Cortex of kidney (tissue), 1 donor: ENCODE measurements at places on chromosomes 3 and 15.

- no peak for DNase-seq
Measured at GRCh38 chr3:32078864-32079263, 27.6 kb upstream of the GPD1L start.

- no peak for DNase-seq
Measured at GRCh38 chr3:43185274-43185982, 79.5 kb upstream of the POMGNT2 start.

DNA sequence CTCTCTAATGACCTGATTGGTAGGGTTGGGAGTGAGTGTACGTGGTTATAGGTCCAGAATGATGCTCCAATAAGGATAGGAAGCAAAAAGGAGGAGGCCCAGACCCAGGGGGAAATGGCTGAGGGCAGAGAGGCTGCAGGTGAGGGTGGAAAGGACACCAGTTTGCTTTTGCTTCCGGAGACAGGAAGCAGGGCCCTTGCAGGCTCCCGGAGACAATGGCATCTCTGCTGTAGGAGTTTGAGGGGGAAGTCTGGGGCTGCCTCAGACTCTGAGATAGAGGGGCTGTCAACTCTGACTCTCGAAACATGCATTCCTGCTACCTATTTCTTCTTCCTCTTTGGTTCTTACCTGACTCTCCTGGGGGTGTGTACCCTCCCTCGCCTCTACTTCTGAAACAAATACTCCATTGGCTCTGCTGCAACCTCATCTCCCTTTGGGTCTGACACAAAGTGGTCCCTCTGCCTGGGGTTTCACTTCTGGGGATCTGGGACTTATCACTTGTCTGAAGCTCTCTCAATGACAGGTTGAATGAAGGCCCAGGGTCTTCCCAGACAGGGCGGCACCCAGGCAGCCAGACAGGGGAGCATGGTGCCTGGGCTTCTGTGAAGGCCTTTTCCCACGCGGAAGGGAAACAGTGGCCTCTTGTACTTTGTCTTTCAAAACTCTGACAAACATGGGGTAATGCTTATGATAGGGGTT is 61.5 kb downstream of the CHRD start:
- DNase-seq = no peak

- DNase-seq = no peak
Measured at GRCh38 chr3:26260139-26260538, 362.4 kb upstream of the LRRC3B start.

GRCh38 chr3:75334299-75334698 is 329.8 kb upstream of the FRG2C start:
- DNase-seq = no peak

- no peak for DNase-seq
Measured at GRCh38 chr15:94287794-94288246, 56.5 kb downstream of the MCTP2 start.

DNA sequence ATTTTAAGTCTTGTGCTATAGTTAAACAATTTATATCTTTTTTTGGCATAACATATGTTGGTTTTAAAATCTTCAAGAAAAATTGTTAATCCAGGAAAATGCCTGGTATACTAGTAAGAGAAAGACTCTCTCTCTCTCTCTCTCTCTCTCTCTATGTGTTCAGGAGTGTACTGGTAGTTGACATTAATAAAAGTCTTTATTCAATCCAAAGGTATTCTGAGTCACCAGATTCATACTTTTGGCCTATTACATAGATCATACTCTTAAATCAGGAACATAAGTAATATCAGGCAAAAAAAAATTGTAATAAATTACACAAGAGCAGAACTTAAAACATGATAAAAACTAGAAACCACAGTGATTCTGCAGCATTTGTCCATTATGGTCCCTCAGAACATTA is 70.2 kb downstream of the TFG start:
- no peak for DNase-seq

- no peak for DNase-seq
Measured at GRCh38 chr3:60630953-60631352, 620.3 kb downstream of the FHIT start.

DNA sequence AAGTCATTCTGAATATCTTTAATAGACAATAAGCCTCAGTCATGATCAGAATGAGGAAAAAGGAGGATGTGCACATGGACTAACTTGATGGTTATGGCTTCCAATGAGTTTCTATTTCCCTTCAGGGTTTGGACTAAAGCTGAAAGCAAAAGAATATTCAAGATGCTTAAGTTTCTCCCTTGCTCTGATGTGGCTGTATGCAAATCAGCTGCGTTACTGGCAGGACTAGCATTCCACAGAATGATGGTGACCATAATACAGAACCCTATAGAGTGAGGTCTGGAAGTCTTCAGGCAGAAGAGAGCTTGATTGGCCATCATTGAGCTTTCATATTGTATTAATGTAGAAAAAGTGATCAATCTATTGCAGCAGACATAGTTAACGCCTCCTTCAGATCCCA is 466.0 kb downstream of the NLGN1 start:
- DNase-seq = no peak

- no peak for DNase-seq
Measured at GRCh38 chr3:140052771-140053702, 118.1 kb downstream of the CLSTN2 start.

DNA sequence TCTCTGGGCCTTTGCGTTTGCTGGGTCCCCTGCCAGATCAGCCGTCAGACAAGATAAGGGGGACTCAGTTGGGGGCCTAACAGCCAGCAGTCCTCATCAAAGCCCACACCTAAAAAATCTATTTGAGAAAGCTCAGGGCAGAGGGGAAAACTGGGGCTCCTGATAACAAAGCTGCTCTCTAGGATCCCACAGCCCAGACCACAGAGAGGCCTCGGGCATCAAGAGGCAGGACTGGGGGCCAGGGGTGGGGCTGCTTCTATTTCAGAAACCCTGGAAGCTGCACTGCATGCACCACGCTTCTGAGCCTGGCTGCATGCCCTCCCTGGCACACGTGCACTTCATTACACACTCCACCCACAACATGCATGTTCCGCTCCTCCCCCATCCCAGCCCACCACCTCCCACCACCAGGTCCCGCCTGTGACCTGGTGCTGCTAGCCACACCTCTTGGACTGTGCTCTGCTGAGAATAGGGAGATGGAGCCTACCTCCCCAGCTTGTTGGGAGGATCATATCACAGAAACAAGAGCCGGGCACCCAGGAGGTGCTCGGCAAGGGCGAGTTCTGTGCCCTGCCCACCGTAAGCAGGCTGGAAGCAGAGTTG is 26.6 kb downstream of the FBLN2 start:
- no peak for DNase-seq

DNA sequence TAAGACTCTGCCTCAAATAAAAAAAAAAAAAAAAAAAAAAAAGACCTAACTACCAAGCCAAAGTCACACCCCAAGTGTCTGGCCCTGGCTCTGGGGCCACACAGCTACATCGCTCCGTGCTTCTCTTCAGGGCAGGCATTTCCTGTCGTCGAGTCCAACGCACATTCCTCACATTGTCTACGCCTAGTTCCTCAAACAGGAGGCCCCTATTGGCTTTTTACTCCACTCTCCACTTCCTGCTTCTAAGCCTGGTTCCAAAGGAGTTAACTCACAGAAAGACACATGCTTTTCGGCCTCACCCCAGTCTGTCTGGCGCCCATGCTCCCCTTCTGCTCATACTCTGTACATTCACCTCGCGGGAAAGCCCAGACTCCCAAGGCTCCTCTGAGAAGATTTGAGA is 28.8 kb downstream of the KNG1 start:
- DNase-seq = no peak

DNA sequence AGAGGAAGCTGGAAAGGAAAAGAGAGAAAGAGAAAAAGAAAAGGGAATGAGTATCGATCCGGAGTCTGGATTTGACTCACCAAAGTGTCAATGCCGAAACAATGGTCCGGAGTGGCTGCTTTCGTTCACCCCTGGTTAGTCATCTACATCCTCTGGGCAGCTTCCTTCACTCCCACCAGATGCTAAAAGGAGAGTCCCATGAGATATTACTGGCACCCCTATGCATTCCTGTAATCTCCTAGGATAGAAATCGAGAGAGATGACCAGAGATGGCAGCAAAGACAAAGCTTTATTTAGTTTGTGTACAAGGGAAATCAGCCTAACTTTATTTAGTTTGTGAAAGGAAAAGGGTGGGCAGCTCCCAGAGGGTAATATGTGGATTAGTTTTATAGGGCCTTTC is 622.2 kb downstream of the ZPLD1 start:
- no peak for DNase-seq

DNA sequence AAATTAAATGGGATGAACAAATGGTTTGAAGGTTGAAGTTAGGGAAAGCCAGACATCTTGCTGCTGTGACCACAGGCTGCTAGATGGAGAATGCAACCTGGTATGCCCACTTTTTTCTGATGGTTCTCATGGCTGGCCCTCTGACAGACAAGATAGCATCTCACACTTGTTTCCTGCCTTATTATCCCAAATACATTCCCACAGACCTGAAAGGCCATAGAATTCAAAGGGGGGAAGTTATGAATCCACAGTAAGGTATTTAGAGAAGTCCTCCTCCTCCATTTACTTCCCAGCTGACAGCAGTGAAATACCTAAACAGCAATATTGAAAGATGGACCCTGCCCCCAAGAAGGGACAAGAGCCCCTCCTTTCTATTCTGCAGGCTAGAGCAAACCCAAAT is 32.4 kb downstream of the LEO1 start:
- no peak for DNase-seq

- no peak for DNase-seq
Measured at GRCh38 chr3:102125994-102126368, 276.7 kb downstream of the NFKBIZ start.

DNA sequence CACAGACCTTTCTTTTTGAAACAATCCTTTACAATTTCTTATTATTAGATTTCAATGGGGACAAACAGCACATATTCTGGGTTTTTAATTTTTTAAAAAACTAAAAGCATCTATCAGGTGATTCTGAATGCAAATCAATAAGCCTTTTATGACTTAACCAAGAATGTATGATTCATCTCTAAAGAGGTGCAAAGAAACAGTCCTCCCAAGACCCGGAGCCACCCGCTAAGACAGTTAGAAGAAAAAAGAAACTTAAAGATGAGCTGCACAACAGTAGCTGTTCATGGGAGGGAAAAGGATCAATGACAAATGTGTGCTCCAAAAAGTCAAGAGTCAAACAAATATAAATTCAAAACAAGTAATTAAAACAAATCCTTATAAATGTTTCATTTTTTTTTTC is 319.5 kb downstream of the THSD4 start:
- DNase-seq = no peak

GRCh38 chr3:122890077-122890719 is 95.3 kb downstream of the SLC49A4 start:
- no peak for DNase-seq

GRCh38 chr15:99997112-99997651 is 263.9 kb upstream of the LYSMD4 start:
- no peak for DNase-seq

DNA sequence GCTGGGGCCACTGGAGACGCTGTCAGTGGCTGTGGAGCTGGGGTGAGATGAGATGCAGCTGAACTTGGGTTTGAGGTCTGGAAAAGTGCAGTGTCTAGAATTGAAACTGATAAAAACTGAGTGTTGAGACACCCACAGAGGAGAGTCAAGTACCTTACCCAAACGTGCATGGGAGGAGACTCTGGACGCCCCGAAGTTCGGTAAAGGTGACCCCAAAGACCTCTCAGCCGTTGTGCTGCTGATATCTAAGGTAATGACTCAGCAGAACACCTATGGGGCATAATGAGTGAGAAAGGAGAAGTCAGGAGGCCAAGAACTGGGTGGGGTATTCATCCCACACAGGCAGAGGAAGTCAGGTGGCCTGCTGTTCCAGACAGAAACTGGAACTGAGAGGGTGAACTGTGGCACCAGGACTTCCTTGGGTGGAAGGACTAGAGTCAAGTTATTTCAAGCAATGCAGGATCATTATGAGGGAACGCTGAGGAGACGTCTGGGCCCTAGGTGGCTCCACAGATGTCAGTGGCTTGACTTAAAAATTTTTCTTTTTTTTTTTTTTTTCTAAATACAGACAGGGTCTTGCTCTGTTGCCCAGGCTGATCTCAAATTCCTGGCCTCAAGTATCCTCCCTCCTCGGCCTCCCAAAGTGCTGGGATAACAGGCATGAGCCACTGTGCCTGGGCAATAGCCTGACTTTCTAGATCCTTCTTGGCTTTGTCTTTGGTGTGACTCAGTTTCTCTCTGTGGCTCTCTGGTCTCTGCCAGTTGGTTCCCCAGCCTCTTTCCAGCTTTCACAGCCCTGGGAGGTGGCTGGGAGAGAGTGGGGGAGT is 67.6 kb upstream of the GCNT3 start:
- DNase-seq = no peak

DNA sequence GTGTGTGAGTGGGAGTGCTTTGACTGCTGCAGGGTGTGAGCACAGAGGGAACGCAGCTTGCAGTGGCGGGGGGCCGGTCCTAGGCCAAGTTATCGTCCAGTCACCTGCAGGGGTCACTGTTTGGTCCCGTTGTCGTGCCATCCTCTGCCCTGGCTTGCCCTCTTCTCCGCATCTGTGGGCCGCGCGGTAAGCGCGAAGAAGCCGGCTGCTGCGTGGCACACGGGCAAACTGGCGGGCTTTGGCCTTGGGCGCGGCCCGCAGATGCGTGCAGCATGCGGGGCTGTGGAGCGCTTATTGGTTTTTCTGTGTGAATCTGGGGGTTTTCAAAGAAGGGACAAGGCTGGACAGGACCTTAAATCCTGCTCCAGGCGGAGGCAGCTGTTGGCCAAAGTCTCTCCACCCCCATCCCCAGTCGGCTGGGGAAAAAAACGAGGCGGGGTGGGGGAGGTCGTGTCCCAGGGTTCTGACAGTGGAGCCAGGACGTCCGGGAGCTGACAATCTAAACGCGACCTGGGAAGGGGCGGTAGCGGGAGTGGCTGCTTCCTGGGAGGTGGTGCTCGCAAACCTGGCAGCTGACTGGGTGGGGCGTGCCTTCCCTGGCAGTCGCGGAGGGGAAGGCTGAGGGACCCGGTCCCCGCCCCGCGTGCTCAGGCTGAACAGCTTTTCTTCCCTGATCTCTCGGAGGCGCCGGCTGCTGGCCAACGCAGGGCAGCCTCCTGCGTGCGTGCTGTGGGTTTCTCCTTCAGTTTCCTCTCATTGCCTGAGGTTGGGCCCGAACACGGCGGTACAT is 39.7 kb upstream of the VEPH1 start:
- DNase-seq = no peak

- DNase-seq = no peak
Measured at GRCh38 chr15:68553314-68553993, 25.3 kb upstream of the CORO2B start.
